Kidney epithelial cell (primary cell): ENCODE measurements at places on chromosomes 6 and 20. TPM values are rescaled to one million over a fixed set of nuclear protein-coding genes. Genes with fewer than 3 reads are reported as not detected.

DNA sequence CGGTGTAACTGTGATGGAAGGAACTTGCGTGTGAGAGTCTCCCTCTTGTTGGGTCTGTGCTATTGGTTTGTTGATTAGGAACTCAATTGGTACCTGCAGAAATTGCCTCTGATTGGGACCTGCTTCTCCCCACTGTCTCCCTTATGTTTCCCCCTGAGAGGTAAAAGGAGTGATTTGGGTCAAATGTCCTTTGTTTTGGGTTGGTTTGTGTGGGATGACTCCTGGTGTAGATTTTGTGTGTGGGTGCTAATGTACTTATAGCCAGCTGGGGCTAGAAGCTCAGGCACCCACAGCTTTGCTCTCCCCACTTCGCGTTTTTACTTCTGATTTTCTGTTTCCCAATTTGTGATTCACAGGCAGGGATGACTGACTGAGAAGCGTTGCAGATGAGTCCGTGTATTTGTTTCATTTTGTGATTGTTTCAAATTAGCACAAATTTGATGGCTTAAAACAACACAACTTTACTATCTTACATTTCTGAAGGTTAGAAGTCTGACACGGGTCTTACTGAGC lies 79.1 kb downstream of the UTRN start:
- DNase-seq, result no peak

GRCh38 chr6:145213614-145214013 lies 521.7 kb downstream of the EPM2A start:
- no peak for DNase-seq

DNA sequence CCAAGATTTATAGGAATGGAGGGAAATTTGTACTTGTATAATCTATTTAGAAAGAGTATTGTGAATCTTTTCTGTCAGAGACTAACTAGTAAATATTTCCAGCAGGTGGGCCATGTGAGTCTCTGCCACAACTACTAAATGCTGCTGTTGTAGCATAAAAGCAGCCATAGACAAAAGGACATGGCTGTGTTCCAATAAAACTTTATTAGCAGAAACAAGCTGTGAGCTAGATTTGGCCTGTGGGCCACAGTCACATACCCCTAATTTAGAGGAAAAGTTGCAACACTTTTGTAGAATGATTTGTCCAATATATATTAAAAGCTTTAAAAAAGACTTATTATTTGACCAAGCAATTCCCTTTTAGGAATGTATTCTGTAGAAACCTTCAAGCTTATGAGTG lies 207.2 kb downstream of the LMBRD1 start:
- DNase-seq, result no peak

The MYLK4 gene
- total RNA-seq, result 0.42 and 0.75 TPM in 2 replicates

The FAM83C gene
- not detected in 2 replicates for total RNA-seq

The PLN gene
- total RNA-seq, result not detected in 2 replicates
